ENCODE measurements at places on chromosomes 3 and 15. TPM values are rescaled to one million over a fixed set of nuclear protein-coding genes. Genes with fewer than 3 reads are reported as not detected.

The STOML1 gene
- total RNA-seq: 10.4 TPM

DNA sequence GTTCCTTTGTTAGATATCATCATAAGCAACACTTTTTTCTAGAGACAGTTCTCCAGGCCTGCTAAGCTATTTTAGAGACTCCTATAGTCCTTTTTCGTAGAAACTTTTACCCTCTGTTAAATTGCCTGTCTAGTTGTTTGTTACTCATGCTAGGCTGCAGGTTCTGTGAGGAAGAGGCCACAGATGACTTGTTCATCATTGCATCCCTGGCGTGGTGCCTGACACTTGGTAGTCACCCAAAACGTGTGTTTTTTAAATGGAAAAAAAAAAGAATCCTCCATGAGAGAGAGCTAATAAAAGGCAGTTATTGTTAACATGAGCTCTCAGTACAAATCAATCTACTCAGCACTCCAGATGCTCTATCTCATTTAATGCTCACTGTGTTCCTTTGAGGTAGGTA lies 35.1 kb downstream of the CCDC54 start:
- no peak for ATAC-seq

The TUSC7 gene
- total RNA-seq: not detected

- ATAC-seq: no peak
Observed at GRCh38 chr3:9201266-9201665, 48.2 kb downstream of the SRGAP3 start.

DNA sequence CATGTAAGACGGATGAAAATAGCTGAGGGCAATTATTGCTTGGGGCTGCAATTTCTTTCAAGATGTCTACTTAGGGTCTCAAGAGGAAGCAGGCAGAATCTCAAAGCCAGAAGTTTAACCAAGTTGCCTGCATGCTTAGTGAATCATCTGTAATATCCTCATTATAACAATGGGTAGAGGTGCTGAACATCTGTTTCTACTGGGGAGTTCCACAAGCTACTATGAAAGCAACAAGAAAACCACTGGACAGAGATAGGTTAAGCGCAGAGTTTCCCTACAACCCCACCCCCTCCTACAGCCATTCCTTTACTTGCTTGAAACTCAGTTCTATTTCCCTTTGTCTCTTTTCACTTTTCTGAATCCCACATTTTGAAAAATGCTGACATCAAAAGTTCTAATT lies 759.4 kb upstream of the GBE1 start:
- no peak for ATAC-seq

The LINGO1 gene
- 0.32 TPM for total RNA-seq

The AHSG gene
- total RNA-seq: not detected

The ADAMTSL3 gene
- 1.4 TPM for total RNA-seq

DNA sequence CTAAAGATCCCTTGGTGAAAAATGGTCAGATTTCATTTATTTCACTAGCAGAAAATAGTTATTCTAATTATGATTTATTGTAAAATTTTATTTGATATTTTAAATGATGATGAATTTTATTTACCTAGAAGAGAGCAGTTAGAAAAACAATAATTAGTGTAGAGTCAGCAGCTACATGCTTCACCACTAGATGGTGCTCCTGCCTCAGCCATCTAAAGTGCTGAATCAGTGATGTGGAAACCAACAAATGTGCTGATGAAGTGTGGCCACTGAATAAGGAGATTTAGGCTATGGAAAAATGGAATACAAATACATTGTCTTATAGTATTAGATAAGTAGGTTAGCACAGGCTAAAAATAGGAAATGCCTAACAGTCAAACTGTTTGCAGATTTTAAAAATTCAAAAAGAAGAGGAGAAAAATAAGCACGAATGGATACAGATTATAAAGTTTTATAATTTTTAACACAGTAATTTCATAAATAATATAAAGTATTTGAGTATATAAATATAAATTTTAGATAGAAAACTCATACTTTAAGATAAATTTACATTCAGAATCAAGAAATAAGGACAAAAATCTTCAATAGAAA lies 109.8 kb downstream of the PPP2R3A start:
- ATAC-seq: peak; percentile 92

GRCh38 chr15:48550822-48551525 lies 94.5 kb downstream of the FBN1 start:
- no peak for ATAC-seq

GRCh38 chr15:40320931-40321371 lies 2.5 kb upstream of the INAFM2 start:
- peak; percentile 21 for ATAC-seq

The NRG4 gene
- total RNA-seq: 1.6 TPM

GRCh38 chr3:58840949-58841348 lies 174.4 kb upstream of the FAM3D start:
- ATAC-seq: no peak

DNA sequence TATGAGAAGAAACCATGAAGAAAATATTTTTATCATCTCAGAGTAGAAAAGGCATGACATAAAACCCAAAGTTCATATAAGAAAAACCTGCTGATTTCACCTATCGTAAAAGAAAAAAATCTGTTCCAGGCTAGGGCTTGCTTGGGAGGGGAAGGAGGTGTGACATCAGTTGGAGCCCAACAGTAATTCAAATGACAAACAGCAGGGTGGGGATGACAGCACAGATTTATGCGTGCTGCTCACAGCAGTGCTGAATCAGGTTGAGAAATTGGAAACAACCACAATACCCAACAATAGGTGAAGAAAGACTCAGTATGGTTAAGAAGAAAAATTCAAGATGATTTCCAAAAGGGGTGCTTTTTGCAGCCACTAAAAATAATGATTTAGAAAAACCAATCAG lies 172.4 kb downstream of the PDE8A start:
- ATAC-seq: peak; percentile 81

DNA sequence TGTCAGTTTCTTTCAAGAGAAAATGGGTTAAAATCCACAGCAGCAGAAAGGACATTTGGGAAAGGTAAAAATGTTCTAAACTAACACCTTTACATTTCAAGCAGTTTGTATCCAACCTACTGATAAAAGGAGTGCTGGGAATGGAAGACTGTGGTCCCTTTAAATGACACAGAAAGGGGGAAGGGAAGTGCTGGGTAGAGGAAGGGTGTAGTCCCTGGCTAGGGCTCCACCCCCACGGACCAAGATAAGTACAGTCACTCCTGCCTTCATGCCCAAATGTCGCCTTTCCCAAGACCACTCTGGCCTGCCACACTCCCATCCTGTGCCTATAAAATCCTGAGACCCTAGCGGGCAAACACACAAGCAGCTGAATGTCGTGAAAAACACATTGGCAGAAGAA lies 350.9 kb upstream of the POU1F1 start:
- no peak for ATAC-seq

DNA sequence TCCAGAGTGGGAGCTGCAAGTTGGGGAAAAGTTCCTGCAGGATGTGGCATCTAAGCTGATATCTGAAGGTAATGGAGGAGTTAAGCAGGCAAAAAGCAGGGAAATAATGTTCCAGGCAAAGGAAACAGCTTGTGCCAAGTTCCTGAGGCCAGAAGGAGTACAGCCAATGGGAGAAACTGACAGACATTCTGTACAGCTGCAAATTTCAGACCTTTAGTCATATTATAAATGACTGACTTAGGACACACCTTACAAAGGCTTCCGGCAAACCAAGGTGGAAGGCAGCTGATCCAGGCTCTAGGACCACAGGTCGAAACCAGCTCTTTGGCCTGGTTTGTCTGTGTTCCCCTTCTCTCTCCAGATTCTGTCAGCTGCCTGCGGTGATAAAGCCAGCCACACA lies 9.3 kb downstream of the WWTR1 start:
- peak; percentile 88 for ATAC-seq

GRCh38 chr3:121574449-121574848 lies 6.7 kb downstream of the ARGFX start:
- ATAC-seq: peak; percentile 79

GRCh38 chr3:50289130-50289529 lies 3.1 kb downstream of the IFRD2 start:
- ATAC-seq: no peak

The TLR9 gene
- total RNA-seq: 0.04 TPM

The NR1I2 gene
- not detected for total RNA-seq

GRCh38 chr3:135760581-135760980 lies 204.9 kb upstream of the PPP2R3A start:
- ATAC-seq: no peak

GRCh38 chr15:93214106-93214505 lies 125.1 kb upstream of the RGMA start:
- ATAC-seq: no peak

The CHP1 gene
- total RNA-seq: 138 TPM

The PLA2G4B gene
- total RNA-seq: 23.6 TPM

The RGMA gene
- 40.5 TPM for total RNA-seq

The NSUN3 gene
- 4.6 TPM for total RNA-seq

- ATAC-seq: peak; percentile 43
Observed at GRCh38 chr15:101694261-101694660, 30.0 kb downstream of the TARS3 start.

DNA sequence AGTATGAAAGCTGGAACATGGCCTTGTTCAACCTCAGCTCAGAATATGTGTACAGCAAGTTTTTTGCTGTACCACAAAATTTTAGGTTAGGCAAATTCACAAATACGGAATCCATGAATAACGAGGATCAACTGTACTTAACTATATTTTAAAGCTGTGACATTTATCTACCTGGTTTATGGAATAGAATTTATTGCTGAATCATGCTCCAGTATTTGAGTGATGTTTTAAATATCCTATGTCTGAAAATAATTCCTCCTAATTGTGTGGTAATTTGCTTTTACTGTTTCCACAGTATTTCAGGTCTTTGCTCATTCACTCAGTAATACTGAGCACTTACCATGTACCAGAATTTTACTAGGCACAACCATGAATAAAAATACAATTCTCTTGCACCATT lies 29.5 kb downstream of the SEC62 start:
- no peak for ATAC-seq

DNA sequence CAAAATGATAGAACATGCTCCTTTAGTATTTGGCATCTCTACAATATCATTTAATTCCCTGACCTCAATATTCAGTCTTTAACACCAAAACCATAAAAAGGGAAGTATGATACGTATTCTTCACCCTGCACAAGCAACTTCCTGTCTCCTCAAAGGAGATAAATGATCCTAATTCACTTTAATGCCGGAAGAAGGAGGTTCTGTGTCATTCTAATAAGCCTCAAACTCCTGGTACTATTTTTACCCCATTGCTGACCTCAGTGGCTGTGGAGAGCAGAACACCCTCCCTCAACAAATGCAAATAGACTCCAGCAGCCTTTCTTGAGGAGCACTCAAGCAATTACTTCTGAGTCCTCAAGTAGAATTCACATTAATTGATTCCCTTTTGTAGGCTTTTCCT lies 173.3 kb downstream of the TMEM108 start:
- ATAC-seq: no peak

The SNX33 gene
- total RNA-seq: 24.7 TPM

The LINS1 gene
- 14.6 TPM for total RNA-seq

GRCh38 chr15:78461171-78461888 lies 23.3 kb downstream of the IREB2 start:
- no peak for ATAC-seq

- ATAC-seq: no peak
Observed at GRCh38 chr3:105845488-105845887, 23.3 kb downstream of the CBLB start.

- peak; percentile 98 for ATAC-seq
Observed at GRCh38 chr15:66386204-66387123, at the start of gene MAP2K1. MAP2K1 (plus strand) TSS chr15:66386912; CDS start chr15:66387348, 436 bp downstream.

The ERICH6 gene
- not detected for total RNA-seq

The C2CD4A gene
- 0.44 TPM for total RNA-seq

DNA sequence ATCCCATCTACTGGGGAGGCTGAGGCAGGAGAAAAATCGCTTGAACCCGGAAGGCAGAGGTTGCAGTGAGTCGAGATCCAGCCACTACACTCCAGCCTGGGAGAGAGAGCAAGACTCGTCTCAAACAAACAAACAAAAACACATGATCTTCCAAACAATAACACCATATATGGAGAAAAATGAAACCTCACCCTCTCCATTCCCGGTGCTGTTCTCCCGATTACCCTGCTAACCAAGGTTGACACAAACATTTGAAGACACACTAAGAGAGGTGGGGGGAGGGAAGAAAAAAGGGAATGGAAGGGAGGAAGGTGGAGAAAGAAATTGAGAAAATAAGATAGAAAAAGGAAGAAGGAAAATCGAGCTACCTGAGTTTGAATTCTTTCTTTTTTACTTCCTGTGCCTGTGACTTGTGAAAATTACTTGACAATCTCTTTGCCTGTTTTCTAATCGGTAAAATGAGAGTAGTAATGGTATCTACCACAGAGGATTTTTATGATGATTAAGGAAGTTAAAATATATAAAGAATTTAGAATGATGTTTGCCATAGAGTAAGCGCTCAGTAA lies 1.1 kb upstream of the PLSCR2 start:
- ATAC-seq: no peak

GRCh38 chr3:104291878-104292277 lies 1074.8 kb upstream of the ALCAM start:
- no peak for ATAC-seq

Measured in esophagus mucosa (tissue), 1 donor.